ENCODE measurements at places on chromosomes 3 and 15.

GRCh38 chr3:112560307-112560706 lies 1.5 kb downstream of the ATG3 start:
- DNase-seq: no peak

DNA sequence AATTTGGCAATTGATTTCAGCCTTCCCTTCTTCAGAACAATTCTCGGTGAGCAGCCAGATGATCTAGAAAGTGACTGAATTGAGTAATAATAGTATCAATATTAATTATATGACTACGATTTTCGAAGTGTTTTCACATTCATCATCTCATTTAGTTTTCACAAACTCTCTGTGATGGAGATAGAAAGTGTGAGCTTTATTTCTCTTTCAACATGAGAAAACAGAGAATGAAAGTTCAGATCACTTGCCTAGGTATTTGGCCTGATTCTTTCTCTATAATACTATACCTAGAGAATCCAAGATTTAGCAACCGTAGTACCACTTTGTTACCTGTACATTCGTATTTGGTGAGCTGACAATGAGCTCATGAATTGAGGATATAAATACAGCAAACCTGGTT lies 739.2 kb upstream of the NR2F2 start:
- DNase-seq: no peak

DNA sequence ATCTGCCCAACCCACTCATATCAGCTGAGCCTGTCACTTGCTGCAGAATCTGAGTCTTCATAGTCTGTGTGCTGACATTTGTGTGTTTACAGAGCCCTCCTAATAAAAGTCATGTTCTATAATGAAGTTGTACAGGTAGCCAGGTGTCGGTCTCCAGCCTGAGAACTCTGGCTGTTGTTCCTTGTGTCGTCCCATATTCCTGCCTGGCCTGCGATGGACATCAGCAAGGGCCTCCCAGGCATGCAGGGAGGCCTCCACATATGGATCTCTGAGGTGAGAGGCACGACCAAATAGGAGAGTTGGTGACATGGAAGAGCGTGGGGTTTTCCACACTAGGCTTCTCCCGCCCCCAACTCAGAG lies 2.9 kb downstream of the VILL start:
- DNase-seq: no peak

DNA sequence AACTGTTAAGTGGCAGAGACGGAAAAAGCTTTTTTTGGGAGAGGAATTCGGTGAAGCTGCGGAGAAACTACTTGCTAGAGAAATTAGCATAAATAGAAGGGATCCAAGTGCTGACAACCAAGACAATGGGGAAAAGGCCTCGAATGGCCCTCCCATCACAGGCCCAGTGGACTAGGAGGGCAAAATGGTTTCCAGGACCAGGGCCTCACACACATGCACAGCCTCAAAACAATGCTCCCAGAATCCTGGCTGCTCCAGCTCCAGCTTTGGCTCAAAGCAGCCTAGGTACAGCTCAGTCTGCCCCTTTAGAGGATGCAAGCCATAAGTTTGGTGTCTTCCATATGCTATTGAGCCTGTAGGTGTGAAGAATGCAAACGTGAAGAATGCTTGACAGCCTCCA lies 388.2 kb downstream of the OTOL1 start:
- DNase-seq: no peak

DNA sequence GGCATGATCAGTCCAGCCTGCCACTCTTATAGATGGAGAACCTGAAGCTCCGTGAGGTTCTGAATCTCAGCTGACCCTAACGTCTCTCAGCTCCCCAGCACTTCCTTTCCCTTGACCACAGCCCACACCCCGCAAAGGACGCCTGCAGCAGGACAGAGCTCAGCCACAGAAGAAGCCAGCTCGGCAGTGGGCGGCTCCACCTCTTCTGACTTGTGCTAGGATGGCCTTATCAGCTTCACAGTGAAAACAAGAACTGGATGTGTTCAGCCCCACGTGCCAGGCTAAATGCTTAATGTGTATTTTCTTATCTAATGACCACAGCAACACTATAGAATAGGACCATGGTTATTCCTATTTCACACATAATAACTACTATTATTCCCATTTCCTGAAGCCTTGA lies 127.6 kb downstream of the ARNT2 start:
- DNase-seq: no peak

GRCh38 chr15:40902605-40903561 lies 8.6 kb downstream of the VPS18 start:
- DNase-seq: no peak
